Stimulated activated CD4-positive, alpha-beta T cell treated with anti-CD3 and anti-CD28 coated beads, Interleukin-1b, Interleukin-23, amount 100 ng/mL, for 48 hours (primary cell): ENCODE measurements at places on chromosomes 12 and 14.

DNA sequence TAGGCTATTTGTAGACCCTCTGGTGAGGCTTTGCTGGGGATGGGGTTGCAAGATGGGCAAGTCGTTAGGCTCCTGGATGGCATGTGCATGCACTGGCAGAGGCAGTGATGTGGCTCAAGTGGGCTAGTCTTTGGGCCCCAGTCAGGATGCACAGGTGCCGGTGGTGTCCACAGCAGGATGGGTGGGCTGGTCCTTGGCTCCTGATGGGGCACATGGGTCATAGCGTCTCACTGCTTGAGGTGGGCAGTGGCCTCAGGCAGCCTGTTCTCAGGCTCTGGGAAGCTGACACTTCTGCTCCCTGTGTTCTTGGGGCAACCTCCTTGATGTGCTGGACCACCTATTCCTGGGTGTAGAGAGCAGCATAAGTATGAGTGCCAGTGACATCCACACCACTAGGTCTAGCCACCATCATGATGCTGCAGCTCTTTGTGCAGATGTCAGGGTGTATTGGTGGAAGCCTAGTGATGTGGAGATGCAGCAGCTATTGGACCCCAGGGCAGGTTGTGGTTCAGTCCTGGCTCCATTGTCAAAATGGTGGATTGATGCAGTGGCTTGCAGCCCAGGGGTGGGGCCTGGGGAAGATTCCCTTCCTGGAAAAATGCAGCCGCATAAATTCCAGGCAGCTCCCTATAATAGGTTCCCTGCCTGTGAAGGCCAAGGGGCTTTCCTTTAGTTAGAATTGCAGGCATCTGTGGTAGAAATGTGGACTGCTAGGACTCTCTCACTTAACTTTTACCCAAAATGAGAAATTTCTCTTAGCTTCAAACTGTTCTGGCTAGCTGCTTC lies 742.5 kb upstream of the MDGA2 start:
- DNase-seq, result no peak

- no peak for DNase-seq
These were observed 135.8 kb downstream of the SYNE2 start for GRCh38 chr14:63988579-63988978.

GRCh38 chr14:88535149-88535548 lies 19.7 kb downstream of the PTPN21 start:
- DNase-seq, result no peak

DNA sequence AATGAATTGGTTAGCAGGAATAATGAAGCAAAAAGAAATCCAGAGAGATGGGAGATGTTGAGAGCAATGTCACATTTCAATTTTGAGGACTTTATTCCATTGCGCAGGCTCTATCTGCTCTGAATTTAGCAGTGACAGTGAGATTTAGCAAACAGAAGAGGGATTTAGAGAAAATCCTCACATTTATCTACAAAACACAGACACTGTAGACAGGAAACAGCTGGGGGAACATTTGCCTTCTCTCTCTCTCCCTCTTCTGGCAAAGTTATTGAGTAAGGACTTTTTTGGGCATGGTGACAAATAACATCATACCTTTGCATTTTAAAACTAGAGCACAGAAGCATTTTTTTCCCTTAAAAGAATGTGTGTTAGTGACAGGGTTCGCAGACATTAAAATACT lies at the start of gene IGF1:
TSS of gene IGF1 (minus strand) at position 158 of the 400 bp plus-strand sequence. CDS start 182 bp downstream, outside the sequence.
- no peak for DNase-seq

DNA sequence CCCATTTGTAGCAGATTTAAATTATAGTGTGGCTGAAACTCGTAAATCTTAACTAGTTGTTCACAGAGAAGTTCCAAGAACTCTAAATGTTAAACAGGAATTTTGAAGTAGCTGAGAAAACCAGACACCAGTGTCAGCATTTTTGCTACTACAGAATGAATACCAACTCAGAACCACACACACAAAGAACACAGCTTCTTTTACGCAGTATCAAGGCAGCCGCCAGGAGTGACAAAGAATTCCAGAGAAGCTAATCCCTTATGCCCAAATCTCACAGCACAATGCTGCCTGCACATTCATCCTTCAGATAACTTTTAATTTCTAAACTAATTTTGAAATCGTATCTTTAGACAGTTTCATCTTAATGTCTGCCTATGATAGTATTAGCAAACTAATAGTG lies 37.4 kb downstream of the SLC6A15 start:
- no peak for DNase-seq

- DNase-seq, result no peak
These were observed 1.9 kb downstream of the KLRF2 start for GRCh38 chr12:9883175-9883574.
